Smooth muscle cell of bladder (primary cell): ENCODE measurements at places on chromosomes 3 and 15. TPM values are rescaled to one million over a fixed set of nuclear protein-coding genes. Genes with fewer than 3 reads are reported as not detected.

Gene MUSTN1
- not detected in 2 replicates for total RNA-seq

Gene RAB6B
- 0.14 and 0.37 TPM in 2 replicates for total RNA-seq

Gene AGBL1
- total RNA-seq, result not detected in 2 replicates

Gene GPR62
- total RNA-seq, result under 0.01 and 0.09 TPM in 2 replicates

Gene TRANK1
- total RNA-seq, result 14.4 and 15.5 TPM in 2 replicates

Gene IMP3
- 40.8 and 75.5 TPM in 2 replicates for total RNA-seq

Gene IFRD2
- total RNA-seq, result 36.8 and 46.9 TPM in 2 replicates

Gene WDR5B
- total RNA-seq, result 4.1 and 4.8 TPM in 2 replicates

Gene ZXDC
- 16.6 and 17.7 TPM in 2 replicates for total RNA-seq

Gene SCAANT1
- total RNA-seq, result not detected in 2 replicates

Gene CTXN2
- not detected in 2 replicates for total RNA-seq

Gene MORC1
- not detected in 2 replicates for total RNA-seq
